Activated gamma-delta T cell treated with anti-CD3 and anti-CD28 coated beads, Interleukin-2, amount 50 U/mL, for 16 hours (primary cell): ENCODE measurements at places on chromosomes 16 and 17.

- no peak for DNase-seq
Observed at GRCh38 chr17:82873521-82873920, 33.7 kb upstream of the ZNF750 start.

DNA sequence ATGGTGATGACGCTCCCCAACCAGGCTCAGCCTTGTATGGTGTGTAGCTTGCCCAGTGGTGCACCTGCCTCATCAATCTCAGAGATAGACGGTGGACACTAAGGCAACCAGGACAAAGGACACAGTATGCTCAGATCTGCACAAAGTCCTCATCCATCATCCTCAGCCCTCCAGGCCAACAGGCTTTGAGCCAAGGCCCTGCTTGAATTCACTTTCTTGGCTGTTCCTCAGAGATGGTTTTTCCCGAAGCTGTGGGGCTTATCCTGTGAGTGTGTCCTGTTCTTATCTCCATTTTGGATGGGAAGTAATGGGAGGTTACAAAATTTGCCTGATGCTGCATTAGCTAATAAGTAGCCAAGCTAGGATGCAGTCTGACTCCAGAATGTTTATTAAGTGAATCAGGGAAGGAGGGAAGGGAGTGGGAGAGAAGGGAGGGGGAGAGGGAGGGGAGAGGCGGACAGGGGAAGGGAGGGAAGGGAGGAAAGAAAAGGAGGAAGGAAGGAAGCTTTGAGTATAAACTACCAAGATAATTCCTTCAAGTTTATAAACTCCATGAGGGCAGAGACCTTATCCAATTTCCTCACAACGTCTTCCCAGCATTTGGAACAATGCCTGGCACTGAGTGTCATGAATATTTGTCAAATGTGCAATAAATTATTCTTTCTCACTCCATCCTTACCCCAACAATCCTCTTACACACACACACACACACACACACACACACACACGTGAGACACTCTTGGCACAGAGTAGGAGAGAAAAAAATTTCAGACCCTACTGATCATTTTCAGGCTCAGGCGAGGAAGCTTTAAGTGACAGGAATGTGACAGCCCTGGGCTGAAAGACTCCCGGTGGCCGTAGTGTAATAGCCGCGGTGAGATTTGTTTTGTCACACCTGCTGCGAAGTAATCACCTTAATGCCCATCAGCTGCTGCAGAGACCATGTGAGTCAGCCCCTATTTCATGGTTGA, 84.3 kb downstream of the BMERB1 start:
- DNase-seq, result no peak

DNA sequence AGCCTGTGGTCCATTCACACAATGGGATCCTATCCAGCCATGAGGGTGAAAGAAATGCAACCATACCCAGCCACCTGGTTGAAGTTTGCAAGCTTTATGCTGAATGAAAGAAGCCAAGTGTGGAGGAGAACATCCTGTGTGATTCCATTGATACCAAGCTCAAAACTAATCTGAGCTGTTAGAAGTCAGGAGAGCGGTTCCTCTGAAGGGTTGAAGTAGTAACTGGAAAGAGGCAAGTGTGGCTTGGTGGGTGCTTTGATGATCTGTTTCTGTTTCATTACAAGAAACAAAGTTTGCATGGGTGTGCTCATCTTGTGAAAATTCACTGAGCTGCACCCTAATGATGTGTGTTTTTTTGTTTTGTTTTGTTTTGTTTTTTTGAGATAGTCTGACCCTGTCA, 99.4 kb downstream of the SALL1 start:
- no peak for DNase-seq

DNA sequence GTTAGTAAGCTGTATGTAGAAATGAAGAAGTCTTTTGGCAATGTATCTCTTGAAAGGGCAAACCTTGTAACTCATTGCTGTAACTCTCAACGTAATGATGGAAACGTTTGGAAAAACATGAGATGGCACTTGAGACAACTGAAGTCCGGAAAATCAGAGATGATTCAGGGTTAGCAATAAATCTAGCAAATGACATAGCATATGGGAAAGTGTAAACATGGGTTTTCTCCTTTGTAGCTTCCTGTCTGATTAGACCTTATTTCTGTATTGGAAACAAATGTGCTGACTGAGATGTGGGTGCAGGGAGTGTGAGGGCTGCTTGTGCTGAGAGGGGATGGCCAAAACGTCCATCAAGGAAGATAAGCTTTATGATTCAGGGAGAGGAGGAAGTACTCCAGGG, 110.7 kb upstream of the FAM20A start:
- no peak for DNase-seq

DNA sequence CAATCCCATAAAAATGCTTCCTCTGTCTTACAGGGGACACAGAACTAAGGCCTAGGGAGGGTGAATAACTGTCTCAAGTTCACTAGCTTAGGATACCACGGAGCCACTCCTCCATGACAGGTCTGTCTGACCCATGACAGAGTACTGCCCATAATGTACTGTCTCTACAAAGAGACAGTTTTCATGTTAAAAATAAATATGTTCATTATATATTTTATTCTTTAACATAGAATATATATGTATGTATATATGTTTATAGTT, 28.3 kb upstream of the DYNLRB2 start:
- no peak for DNase-seq

GRCh38 chr17:82804442-82805191, 35.2 kb downstream of the ZNF750 start:
- no peak for DNase-seq

- DNase-seq, result no peak
Observed at GRCh38 chr17:21210411-21211076, 3.4 kb downstream of the TMEM11 start.

- no peak for DNase-seq
Observed at GRCh38 chr16:27290562-27290961, 22.0 kb upstream of the NSMCE1 start.

DNA sequence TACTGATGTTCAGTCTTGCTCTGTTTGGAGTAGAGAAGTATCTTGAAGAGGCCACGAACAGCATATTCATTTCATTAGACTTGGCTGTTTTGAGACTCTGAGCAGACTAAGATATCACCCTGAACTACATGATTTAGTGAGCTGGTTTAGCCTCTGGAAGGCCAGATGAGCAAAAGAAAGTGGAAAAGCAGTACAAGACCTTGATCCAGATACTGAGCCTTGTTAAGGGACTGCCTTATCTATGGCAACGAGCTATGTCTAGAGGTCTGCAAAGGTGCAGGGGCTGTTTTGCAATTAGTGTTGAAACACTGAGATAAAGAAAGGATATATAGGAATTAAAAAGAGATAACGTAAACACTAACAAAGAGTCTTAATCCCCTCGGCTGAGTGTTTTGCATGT, 231.4 kb downstream of the IRX3 start:
- DNase-seq, result no peak

GRCh38 chr17:77499699-77500435, 359.1 kb downstream of the SEC14L1 start:
- no peak for DNase-seq

- no peak for DNase-seq
Observed at GRCh38 chr16:1766701-1767100, 4.6 kb downstream of the NME3 start.

- no peak for DNase-seq
Observed at GRCh38 chr16:87740909-87741424, 24.8 kb downstream of the KLHDC4 start.

DNA sequence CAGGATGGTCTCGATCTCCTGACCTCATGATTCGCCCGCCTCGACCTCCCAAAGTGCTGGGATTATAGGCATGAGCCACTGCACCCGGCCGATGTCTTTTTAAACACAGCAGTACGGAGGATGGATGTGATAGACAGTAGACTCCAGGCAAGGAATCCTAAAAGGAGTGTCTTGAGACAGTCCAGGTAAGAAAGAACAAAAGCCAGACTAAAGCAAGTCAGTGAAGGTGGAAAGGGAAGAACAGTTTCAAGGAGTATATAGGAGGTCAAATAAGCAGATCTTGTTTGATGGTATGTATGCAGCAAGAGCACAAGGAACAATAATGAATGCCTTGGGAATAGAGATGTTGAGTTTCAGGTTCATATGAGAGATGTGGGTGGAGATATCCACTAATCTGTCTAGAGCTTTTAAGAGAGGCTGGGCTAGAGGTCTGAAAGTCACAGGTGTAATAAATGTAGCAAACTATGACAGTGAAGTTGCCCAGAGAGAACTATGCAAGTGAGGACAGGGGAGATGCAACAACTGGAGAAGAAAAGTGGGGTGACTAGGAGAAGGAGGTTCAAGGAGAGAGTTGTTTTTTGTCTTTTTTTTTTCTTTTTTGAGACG, 4.5 kb downstream of the TUBD1 start:
- DNase-seq, result no peak

GRCh38 chr16:22785552-22785951, 28.4 kb upstream of the HS3ST2 start:
- no peak for DNase-seq

DNA sequence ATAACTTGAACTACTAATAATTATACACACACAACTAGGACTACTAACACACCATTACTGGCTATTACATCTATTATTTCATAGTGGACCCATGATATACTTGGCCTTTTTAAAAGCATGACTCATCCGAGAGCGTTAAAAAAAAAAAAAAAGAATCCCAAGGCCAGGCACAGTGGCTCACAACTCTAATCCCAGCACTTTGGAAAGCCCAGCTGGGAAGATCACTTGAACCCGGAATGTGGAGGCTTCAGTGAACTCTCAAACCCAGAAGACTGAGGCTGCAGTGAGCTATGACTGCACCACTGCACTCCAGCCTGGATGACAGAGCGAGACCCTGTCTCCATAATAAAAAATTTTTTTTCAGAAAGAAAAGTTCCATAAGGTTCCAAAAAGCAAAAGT, 3.1 kb downstream of the GLG1 start:
- no peak for DNase-seq

DNA sequence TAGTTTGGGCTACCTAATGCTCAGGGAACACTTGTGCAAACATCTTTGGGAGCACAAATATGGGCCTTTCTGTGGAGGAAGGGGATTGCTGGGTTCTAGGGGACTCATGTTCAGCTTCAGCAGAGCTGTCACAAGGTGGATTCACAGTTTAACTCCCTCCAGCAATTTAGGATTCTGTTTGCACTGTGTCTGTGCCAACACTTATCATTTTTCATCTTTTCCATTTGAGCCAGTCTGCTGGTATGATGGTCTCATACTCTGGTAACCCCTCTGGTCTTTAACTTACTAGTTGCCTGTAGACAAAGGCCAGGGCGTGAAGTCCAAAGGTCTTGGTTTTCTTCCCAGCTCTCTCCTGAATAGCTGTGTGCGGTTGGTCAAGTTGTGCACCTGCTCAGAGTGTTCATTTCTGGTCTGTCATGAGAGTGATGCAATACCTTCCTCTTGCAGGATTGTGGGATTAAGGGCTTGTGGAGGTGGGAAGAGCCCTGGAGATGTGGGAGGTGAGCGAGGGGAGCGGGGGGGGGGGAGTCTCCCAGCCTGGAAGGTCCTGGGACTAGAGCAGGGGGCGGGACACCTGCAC, 152.6 kb downstream of the CMIP start:
- DNase-seq, result no peak

DNA sequence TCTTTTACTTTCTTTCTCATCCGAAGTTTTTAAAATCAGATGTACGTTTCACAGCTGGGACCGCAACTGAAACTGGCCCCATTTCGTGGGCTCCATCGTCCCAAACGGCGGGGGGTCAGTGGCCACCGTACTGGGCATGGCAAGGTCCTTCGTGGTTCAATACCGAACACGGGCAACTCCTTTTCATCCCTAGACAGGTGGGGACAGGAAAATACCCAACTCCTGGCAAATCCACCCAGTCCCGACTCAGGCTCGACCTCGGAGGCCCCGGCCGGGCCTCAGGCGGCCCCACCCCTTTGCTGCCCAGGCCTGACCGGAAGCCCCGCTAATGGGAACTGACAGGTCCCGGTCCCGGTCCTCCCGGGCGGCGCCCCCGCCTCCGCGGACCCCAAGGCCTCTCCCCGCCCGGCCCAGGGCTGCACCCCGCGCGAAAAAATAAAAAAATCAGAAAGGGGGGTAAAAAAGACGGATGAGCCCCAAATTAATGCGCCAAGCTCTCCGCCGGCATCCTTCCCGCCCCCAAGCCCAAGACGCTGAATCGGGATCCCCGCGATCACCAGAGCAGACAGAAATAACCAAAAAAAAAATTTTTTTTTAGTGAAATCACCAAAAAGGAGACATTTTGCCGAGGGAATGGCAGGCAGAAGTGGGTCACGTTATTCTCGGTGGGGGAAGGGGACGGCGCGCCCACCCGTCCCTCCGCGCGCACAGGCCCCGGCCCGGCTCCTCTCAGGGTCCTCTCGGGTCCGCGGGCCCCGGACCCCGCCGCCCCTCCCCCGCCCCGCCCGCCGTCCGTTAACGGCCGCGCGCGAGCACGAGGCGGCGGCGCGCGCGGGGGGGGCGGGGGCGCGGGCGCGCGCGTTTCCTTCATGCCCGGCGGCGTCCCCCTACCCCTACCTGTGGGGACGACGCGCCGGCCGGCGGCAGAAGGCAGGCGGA, 562 bp downstream of the ZC3H7A start:
- DNase-seq, result no peak

- no peak for DNase-seq
Observed at GRCh38 chr16:25080420-25081131, 31.0 kb upstream of the LCMT1 start.

- DNase-seq, result no peak
Observed at GRCh38 chr16:70162041-70162451, 11.5 kb upstream of the CLEC18C start.

DNA sequence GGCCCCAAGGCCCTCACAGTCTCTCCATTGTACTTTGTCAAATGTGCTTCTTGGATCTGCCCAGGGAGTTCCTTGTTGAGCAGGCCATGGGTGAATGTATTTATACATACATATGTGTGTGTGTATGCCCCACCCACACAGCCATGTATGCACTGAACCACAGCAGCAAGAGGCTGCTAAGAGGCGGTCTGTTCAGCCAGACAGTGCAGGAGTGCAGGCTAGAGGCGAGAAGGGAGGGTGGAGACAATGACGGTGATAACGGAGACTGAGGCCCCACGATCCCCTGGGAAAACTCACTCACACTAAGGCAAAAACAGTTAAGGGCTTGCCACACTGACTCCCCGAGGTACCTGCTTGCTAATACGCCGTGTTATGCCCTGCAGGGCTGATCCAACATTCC, 151.0 kb upstream of the CDC42EP4 start:
- DNase-seq, result no peak

- no peak for DNase-seq
Observed at GRCh38 chr17:40038882-40039513, 15.2 kb downstream of the MED24 start.

GRCh38 chr17:43873091-43873490, 26.1 kb downstream of the CD300LG start:
- no peak for DNase-seq

- DNase-seq, result no peak
Observed at GRCh38 chr16:4383591-4384444, 12.2 kb downstream of the VASN start.

DNA sequence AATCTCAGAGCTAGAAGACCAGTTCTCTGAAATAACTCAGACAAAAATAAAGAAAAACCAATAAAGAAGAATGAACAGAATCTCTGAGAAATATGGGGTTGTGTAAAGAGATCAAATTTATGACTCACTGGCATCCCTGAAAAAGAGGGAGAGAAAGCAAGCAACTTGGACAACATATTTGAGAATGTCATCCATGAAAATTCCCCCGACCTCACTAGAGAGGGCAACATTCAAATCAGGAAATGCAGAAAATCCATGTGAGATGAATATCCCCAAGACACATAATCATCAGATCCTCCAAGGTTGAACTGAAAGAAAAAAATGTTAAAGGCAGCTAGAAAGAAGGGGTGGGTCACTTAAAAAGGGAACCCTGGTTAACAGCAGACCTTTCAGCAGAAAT, 32.1 kb downstream of the TANC2 start:
- no peak for DNase-seq
